ENCODE measurements at places on chromosomes 6 and 20. TPM values are rescaled to one million over a fixed set of nuclear protein-coding genes. Genes with fewer than 3 reads are reported as not detected.

GRCh38 chr20:54350415-54350814, 125.0 kb upstream of the DOK5 start:
- ATAC-seq = no peak

- no peak for ATAC-seq
These were observed 141.6 kb upstream of the RREB1 start for GRCh38 chr6:6966127-6966526.

DNA sequence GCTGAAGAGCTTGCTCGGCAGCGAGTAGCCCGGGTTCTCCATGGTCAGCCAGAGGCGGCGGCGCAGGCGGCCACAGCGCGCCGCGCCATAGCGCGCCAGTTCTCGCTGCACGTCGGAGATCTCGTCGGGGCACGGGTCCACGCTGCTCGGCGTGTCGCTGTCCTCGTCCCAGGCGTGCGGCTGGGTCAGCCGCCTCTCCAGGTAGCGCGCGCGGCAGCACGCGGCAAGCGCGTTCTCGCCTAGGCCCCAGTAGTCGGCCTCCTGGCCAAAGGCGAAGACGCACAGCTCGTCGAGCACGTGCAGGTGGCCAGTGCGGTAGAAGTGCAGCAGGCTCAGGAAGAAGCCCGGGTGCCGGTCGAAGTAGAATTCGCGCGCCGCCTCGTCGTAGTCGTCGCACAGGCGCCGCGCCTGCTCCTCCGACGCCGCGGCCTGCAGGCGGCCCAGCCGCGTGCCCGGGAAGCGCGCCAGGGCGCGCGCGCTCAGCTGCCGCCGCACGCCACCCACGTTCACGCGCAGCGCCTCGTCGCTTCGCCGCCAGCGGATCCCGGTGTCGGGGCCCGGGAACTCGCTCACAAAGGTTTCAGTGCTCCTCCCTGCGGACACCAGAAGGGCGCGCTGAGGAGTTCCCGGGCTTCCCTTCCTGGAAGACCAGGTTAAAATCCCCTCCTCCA, 2.7 kb downstream of the KCNS1 start:
- ATAC-seq = no peak

- ATAC-seq = peak; percentile 62
These were observed 23.1 kb downstream of the ALDH5A1 start for GRCh38 chr6:24517659-24518543.

DNA sequence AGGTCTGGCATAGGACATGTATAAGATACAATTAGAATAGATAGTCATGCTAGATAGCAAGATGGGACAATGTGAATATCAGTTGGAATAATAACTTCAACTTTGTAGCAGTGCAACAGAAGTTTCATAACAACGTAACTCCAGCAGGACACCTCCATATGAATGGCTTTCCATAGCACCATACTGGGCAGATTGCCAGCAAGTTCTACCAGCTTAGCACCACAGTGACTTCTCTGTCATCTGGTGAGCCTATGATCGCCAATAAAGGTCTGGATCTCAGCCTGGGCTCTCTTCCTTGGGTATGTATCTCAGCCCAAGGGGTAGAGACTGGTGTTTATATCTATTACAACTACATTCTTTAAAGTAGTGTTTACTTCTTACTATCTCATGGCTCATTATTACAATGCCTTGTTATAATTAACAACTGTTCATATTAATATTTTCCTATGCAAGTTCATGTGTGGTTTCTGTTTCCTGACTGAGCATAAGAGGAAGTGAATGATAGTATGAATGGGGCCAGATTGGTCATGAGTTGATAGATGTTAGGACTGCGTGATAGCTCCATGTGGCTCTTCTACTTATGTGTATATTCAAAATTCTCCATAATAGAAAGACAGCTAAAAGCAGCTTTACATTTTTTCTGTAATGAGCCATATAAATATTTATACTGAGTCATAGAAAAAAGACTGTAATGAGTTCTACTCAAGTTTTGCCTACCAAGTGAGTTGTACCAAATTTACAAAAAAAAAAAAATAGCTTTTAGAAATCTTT, 22.9 kb downstream of the HTR1B start:
- ATAC-seq = no peak

- no peak for ATAC-seq
These were observed 60.2 kb downstream of the LRRC1 start for GRCh38 chr6:53854843-53855567.

DNA sequence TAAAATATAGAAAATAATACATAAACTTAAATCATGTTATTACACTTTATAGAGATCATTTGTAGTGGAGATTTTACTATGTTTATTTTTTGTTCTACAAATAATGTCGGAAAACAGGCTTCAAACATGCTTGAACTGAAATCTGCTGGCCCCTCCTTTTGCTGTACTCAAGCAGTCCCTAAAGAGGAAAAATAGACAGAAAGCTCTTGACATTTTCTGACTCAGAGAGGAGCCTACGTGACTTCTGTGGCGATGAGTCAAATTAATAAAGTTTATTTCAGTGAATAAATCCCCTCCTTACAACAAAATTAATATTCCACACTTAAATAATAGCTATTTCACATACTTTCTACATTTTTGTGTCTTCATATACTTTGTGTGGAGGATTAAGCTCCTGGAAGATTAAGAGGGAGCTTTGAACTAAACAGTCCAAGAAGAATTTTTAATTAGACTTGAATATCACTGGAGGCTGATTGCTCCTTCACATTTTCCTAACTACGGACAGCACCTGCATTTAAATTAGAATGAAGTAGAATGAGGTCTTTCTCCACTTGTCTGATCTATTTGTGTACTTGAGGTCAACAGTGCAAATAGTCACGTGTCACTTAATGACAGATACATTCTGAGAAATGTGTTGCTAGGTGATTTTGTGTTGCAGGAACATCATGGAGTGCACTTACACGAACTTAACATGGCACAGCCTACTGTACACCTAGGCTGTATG, 1.7 kb upstream of the TREM1 start:
- no peak for ATAC-seq

DNA sequence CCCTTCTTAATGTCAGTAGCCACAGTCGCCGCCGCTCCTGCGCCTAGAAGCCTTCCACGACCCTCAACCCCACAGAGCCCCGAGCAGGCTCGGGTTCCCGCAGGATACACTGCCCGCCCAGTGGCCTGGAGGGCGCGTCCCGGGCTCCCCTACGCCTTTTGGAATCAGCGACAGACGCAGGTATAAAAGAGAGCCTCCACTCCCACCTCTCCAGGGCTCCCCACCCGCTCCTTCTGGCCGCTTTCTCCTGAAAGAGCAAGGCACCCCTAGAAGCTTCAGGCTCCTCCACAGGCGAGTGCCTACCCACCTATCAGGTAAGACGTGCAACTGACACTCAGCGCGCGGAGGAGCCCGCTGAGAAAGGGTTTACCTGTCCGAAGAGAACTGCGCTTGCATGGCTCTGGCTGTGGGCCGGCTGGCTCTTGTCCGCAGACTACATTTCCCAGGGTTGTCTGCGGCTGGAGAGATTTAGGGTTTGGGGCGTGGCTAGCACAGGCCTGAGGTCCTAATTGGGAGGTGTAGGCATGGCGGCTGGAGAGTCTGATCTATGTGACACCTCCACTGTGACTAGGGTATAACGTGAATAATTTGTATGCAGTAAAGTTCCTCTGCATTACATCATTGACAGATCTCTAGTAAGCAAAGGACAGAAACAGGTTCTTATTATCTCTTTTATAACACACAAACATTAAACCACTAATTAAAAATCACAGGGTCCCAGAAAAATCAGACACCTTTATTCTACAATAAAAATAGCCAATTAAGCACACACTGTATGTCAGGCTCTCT, 13.5 kb upstream of the ZNF391 start:
- ATAC-seq = peak; percentile 95

DNA sequence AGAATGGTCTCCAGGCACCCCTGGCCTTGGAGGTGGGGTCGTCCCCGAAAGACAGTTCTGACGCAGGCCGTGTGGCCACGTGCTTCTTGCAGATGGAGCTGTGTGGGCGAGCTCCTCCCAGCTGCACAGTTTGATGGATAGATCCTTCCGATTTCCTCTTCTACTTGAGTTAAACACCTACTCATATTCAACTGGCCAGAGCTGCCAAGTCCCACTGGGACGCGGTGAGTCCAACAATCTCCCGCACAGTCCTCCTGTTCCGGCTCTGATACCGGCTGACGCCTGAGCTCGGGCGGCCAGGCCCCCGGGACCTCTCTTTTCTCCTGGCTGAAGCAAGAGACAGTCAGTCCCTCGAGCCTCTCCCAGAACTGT, 57.9 kb upstream of the DACT2 start:
- ATAC-seq = peak; percentile 69

DNA sequence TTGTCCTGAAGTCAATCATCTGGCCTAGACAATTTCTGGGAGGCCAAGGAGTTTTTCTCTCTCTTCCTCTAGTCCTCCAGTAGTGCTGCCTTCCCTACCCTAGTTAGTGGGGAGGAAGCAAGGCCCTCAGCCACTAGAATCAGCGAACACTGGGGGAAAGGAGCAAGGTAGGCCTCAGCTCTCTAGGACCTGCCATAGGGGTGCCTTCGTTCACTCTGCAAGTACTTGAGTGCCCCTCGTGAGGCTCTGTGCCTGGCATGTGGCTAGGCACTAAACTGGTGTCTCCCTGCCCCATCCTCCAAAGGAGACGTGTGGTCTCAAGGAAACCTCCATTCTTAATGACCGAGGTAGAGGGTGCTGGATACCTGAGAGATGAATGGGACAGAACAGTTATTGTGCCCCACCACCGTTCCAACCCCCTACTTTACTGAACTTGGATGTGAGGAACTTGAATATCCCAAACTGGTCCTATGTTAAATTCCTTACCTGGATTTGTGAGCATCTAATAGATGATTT, 1.1 kb downstream of the DEF6 start:
- no peak for ATAC-seq

DNA sequence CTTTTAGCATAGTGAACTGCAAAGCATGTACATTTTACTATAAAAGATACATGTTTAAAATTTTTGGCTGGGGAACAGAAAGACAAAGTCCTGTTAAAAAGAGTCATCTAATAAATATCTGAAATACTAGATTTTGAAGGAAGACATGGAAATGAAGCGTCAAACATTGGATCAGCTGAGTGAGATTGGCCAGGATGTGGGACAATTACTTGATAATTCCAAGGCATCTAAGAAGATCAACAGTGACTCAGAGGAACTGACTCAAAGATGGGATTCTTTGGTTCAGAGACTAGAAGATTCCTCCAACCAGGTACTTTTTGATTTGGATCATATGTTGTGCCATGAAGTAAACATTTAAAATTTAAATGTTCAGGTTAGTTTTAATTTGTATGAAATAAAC, 162.3 kb downstream of the UTRN start:
- no peak for ATAC-seq

GRCh38 chr6:43129434-43130194, 41.5 kb upstream of the SRF start:
- ATAC-seq = no peak

DNA sequence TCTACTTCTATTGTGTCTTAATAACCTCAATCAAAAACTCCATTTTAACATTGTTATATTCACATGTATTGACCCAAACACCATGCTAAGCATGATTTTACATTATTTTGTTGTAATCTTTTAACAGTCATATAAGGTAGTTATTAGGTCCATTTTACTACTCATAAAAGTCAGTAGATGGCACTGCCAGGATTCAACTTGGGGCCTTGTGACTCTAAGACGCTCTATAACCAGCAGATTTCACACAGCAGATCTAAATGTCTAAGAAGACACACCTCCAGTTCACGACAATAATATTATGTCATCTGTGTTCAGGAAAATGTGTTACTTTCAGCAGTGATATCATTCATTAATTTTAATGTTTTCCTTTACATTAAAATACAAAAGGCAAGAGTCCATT, 88.0 kb downstream of the FRK start:
- no peak for ATAC-seq

- ATAC-seq = no peak
These were observed 76.0 kb upstream of the SHLD1 start for GRCh38 chr20:5674176-5674660.

- ATAC-seq = no peak
These were observed 186.7 kb upstream of the VGLL2 start for GRCh38 chr6:117078624-117079023.

DNA sequence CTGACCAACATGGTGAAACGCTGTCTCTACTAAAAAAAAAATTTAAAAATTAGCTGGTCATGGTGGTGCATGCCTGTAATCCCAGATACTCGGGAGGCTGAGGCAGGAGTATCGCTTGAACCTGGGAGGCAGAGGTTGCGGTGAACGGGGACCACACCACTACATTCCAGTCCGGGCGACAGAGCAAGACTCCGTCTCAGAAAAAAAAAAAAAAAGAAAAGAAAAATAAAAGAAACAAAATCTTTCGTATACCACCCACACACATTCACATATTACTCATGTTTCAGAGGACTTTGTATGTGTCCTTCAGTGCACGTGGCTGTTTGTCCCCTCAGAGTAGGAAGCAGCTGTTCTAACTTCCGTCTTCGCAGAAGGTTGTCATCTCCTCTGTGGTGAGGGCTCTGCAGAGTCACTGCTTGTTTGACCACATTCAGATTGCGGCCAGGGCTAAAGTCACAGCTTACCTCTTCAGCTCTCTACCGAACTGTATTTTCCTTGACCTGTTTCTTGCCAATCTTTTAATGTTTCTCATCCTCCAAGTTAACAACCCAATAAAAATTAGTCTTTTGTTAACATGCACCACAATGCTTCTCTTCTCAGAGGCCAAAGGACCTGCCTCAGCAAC, 36.6 kb upstream of the HIVEP1 start:
- ATAC-seq = peak; percentile 48

Gene LAMA2
- 169 TPM for total RNA-seq

Gene PLAGL2
- 11.0 TPM for total RNA-seq

Gene IPCEF1
- 0.27 TPM for total RNA-seq

Gene THEMIS
- total RNA-seq = 1.6 TPM

Gene MDFI
- not detected for total RNA-seq

Gene NHLRC1
- 0.62 TPM for total RNA-seq

Gene FYN
- 58.6 TPM for total RNA-seq

Gene NR2E1
- total RNA-seq = not detected

Gene C6orf47
- total RNA-seq = 39.0 TPM

Gene COL9A1
- not detected for total RNA-seq

Gene ID4
- total RNA-seq = 66.9 TPM

Gene CDC5L
- 30.7 TPM for total RNA-seq

Gene TSPO2
- total RNA-seq = not detected

Gene RIMS4
- total RNA-seq = 4.6 TPM

Data from gastroesophageal sphincter (tissue), 4 donors.